ENCODE measurements at places on chromosomes 5 and 9.

GRCh38 chr9:27335075-27335474 is 38.1 kb upstream of the EQTN start:
- no peak for DNase-seq

GRCh38 chr5:16679863-16680262 is 63.1 kb upstream of the RETREG1 start:
- DNase-seq, result no peak

DNA sequence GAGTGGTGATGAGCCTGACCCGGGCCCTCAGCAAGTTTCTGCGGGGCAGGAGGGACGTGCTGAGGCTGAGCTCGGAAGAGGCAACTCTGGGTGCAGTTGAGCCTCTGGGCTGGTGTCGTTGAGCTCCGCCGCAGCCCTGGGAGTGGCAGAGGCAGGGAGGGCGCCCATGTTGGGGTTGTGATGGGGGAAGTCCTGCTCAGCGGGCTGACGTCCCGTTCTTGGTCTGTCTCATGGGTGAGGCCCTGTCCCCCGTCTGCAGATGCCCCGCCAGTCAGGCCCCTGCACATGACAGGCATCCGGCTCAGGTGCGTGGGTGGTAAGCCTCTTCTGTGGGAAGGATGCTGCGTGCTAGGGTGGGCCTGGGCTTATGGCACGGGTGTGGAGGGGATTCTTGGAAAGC is 64.3 kb downstream of the RXRA start:
- DNase-seq, result peak; percentile 62

GRCh38 chr5:32639943-32640342 is 54.6 kb downstream of the SUB1 start:
- DNase-seq, result no peak

DNA sequence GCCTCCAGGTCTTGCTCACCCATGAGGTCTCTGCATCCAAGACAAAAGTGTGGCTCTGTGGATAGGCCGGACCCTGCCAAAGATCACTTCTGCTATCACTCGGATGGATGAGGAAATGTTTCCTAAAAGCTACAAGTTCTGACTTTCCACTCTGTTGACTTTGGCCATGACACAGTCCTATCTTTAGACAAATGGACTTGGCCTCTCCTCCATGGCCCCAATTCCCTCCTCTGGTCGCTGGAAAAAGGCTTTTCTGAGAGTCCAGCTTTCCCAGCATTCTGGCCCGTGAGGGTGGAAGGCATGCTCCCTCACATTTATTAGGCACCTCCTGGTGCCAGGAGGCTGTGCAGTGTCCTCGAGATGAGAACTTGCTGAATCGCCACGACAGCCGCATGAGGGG is 83.1 kb downstream of the COL27A1 start:
- no peak for DNase-seq

GRCh38 chr5:119276978-119277377 is 78.8 kb upstream of the TNFAIP8 start:
- DNase-seq, result no peak

DNA sequence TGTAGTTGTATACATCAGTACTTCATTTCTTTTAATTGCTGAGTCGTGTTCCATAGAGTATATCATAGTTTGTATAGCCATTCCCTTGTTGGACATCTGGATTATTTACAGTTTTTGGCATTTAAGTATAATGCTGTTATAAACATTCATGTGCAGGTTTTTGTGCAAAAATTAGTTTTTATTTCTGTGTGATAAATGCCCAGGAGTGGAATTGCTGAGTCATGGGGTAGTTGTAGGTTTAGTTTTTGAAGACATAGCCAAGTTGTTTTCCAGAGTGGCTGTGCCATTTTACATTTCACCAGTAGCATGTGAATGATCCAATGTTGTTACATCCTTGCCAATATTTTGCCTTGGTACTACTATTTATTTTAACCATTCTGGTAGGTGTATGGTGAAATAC is 12.5 kb downstream of the ZNF354B start:
- no peak for DNase-seq

DNA sequence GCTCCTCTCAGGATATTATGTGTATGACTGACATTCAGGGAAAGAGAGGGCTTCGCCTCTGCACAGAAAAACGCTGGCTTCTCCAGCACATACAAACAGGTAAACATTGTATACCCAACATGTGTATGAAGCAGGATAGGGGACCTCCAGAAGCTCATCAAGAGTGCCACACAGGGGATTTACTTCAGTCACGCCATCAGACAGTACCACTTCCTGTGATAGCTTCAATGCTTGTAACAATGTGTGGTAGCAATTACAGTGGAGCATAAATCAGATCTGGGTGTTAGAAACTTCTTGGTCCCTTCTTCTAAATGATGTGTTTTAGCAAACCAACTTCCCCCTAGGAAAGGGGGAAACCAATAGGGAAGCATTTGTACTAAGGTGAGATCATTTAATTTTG is 160.8 kb downstream of the TSSK1B start:
- DNase-seq, result no peak

GRCh38 chr5:64944868-64945267 is 176.1 kb downstream of the CWC27 start:
- DNase-seq, result no peak

- DNase-seq, result no peak
Observed at GRCh38 chr9:16252616-16253015, 617.9 kb downstream of the BNC2 start.

DNA sequence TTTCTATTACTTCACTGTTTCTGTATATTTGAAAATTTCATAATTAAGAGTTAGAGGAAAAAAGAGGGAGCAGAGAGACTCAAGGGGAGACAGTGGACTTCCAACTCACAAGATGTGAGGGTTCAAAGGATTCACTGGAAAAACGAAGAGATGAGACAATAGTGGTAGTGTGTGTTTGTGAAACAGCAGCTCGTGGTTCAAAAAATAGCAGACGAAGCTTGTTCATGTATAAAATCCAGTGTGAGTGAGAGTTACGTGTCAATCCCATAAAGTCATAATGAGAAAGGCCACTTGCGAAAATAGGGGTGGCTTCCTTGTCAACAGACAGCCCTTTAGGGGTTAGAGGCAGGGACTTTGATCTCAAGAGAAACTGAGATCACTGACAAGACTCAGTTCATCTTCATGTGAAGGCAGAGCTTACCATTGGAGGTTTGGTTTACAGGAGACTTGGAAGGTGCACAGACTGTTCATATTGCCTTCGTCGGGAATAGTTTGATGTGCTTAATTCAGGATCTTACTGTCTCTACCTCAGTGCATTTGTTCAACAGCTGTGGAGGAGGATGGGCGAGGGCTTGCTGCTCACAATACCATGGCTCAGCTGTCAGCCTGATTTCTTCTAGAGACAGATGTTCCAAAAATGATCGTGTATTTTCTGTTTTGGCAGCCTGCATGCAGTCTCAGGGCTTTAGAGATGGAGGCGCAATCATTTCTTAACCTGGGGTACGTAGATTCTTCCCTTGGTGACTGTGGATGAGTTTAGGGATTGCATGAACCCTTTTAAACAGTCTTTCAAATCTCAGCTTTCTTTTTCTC is 105.7 kb upstream of the KLF9 start:
- no peak for DNase-seq

- no peak for DNase-seq
Observed at GRCh38 chr5:72252574-72253155, 67.4 kb downstream of the MRPS27 start.

GRCh38 chr5:87787625-87788256 is 375.0 kb upstream of the CCNH start:
- DNase-seq, result no peak

DNA sequence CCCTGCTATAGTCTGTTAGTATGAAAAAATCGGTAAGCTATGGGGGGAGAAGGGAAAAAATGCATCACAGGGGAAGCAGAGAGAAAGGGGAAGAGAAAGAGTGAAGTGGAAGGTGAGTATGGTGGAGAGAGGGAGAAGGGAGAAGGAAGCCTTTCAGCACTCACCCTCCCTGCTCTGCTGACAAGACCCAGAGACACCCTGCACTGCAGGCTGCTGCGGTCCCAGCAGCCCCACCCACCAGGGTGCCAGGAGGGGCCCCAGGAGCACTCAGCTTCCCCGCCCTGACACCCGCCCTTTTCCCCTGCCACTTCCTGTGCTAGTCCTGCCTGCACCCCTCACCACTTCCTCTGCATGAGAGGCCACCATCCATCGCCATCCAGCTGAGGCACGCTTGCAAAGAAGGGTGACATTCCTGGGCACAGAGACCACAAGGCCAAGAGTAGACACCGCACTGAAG is 12.7 kb downstream of the STK10 start:
- peak; percentile 89 for DNase-seq

DNA sequence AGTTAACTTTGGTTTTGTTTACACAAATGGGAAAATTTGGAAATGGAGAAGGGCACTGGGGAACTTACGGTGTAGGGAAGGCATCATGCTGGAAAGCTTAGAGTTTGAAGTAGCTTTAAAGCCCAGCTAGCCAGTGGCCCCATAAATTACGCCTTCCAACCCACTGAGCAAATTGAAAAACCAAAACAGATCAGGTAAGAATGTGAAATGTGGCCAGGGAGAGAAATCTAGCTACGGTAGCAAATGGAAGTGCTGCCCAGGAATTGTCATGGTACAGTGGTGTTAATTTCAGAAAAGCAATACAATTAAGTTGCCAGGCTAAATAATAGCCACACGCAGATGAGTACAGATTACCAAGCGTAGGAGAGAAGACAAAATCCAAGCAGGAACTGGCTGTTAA is 654.8 kb downstream of the PRELID2 start:
- no peak for DNase-seq

GRCh38 chr9:134325096-134325812 is 1.0 kb upstream of the RXRA start:
- DNase-seq, result no peak

DNA sequence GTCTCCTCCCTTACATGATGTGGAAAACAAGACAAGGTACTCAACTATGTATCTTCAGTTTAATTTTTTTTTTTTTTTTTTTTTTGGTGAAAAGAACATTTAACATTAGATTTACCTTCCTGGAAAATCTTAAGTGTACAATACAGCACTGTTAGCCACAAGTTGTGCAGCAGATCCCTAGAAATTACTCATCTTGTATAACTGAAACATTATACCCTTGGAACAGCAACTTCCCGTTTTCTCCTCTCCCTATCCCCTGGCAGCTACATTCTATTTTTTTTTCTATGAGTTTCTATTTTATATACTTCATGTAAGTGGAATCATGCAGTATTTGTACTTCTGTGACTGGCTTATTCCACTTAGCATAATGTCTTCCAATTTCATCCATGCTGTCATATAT is 421.9 kb upstream of the FTMT start:
- no peak for DNase-seq

DNA sequence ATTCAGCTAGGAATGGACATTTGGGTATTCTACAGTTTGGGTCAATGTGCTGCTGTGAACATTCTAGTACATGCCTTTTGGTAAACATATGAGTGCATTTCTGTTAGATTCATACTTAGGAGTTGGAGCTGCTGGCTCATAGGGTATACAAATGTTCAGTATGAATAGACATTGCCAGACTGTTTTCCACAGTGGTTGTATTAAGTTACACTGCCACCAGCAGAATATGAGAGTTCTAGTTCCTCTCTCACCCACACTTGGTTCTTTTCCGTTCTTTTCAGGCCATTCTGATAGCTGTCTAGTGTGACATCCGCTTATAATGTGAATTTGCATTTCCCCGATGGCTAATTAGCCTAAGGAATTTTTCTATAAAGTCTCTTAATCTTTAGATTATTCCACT is 25.0 kb downstream of the STOM start:
- no peak for DNase-seq

- DNase-seq, result no peak
Observed at GRCh38 chr5:139985290-139985689, 57.8 kb downstream of the NRG2 start.

DNA sequence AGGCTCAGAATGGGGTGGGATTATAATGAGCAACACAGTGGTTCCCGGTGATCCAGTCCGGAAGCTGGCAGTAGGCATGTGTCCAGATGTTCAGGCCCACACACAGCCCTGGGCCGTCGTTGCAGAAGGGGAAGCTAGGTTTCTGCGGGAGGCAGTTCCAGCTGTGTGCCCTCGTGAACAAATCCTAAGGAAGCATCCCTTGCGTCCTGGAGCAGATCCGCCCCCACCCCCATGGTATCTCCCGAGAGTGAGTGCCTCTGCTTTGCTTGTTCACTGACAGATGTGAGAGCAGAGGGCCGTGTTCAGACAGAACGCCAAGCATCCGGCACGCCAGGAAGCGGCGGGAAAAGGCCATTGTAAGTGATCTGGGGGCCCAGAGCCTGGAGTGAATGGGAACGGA is 104.8 kb downstream of the PDE6A start:
- no peak for DNase-seq

GRCh38 chr5:126365446-126366198 is 57.6 kb upstream of the GRAMD2B start:
- no peak for DNase-seq

GRCh38 chr9:72473474-72474261 is 47.7 kb upstream of the TMC1 start:
- DNase-seq, result no peak

DNA sequence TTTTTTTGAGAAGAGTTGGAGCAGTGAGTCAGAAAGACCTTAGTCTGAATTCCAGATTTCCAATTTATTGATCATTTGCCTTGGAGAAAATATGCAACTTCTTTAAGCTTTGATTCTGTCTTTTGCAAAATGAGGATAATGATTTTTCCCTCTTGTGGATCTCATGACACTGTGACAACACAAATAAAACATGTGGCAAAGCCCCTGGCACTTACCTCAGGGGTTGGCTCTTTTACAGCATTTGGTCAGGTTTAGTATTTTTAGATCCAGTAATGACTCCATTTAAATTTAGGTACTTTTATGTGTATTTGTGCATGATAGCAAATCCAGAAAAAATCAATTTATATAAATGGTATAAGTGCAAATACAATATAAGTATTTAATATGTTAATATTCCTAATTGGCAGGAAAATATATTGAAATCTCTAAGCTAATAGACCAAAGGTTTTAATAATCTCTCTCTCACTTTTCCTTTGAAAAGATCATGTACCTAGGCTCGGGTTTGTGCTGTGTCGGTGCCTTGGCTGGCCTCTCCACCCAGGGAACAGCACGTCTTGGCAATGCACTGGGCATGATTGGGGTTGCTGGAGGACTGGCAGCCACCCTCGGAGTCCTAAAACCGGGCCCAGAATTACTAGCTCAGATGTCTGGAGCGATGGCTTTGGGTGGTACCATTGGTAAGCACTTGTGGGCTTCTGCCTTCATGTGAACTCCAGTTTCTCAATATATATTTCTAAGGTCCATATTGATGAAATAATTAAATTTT is 49.7 kb downstream of the NNT start:
- no peak for DNase-seq

GRCh38 chr5:79488775-79489174 is 25.2 kb downstream of the HOMER1 start:
- DNase-seq, result no peak

- no peak for DNase-seq
Observed at GRCh38 chr9:38373679-38374078, 18.8 kb upstream of the ALDH1B1 start.

- DNase-seq, result no peak
Observed at GRCh38 chr9:35180801-35181200, 19.0 kb downstream of the UNC13B start.

DNA sequence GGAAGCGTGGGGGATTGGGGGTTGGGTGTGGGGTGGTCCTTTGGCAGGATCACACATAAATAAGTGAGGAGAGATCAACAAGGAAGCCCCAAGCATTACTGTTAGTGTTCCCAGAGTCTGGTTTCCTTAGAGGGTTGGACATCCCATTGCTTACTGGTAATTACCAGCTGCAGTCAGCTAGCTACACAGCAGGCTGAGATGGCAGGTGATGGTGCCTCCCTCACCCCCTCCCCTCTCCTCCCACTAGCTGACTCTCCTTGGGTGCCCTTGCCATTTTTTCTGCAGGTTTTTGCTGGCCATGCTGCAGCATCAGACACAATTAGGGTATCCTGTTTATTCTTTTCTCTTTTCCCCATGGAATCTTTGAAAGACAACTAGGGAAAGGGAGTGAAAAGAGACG is 107.5 kb upstream of the TLR4 start:
- no peak for DNase-seq
